ENCODE measurements at places on chromosomes 2 and 18.
A peak's percentile ranks its signal among the peaks of the same experiment; 100 is the strongest.

GRCh38 chr2:179805001-179805400, 56.4 kb downstream of the ZNF385B start:
- DNase-seq = no peak

DNA sequence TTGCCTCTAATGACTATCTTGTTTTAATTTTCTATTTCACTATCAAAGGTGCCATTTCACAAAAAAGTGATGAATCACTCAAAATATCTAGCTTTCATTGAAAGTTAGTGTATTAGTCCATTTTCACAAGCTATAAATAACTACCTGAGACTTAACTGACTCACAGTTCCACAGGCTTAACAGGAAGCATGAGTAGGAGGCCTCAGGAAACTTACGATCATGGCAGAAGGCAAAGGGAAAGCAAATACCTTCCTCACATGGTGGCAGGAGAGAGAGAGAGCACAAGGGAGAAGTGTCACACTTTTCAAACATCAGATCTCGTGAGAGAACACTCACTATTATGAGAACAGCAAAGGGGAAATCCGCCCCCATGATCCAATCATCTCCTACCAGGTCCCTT, 1220.4 kb upstream of the ZEB2 start:
- no peak for DNase-seq

- peak; percentile 3 for DNase-seq
These were observed 6.3 kb upstream of the LTBP1 start for GRCh38 chr2:32940316-32940997.

DNA sequence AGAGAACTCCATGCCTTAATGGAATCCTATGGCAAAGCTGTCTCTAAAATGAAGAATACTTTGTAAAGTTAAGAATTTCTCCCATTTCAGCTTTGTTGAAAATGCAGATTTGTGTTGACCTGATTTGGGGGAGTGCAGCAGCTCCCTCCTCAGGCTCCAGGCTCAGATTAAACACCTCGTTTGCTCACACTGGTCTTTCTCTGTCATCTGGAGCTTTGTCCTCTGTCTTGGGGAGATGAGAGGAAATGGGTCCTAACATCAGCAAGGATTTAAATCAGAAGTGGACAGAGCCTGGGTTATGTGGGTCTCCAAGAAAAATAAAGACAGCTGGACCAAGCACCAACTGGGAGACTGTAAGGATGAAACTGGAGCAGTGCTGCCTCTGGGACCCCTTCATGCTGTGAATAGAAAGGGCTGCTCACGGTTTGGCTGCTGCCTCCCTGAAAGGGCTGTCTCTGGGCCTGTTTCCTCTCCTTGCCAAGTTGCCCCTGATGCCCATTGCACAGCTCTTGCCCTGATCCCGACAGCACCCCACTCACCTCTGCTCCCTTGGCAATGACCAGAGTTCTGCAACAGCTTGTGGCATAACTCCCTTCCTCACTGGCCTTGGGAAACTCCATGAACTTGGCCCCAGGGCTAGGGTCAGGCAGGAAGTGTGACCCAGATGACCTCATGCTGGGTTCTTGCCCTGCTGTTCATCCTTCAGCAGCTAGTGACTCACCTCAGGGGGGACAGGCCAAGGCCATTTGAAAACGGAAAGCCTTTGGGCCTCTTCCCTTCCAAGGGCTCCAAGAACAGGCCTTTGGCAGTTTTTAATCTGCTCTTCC, 197.2 kb downstream of the CYP26B1 start:
- DNase-seq = no peak

DNA sequence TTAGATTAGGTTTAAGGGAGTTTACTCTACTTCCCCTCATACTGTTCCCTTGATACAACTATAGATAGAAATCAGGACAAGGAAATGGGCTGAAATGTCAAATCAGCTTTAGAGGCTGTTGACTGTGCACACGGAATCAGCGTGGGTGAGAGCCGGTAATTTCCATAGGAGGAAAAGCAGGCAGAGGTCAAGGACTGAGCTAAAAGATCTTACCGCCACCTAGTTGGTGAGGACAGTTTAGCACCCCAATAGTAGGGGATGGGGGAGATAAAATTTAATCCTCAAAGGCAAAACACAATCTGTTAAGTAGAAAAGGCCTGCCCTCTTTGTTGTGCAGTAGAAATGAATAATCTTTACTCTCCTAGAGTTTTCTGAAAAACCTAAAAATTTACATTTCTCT, 1154.5 kb upstream of the CHAC2 start:
- no peak for DNase-seq

- DNase-seq = no peak
These were observed 69.5 kb downstream of the INPP4A start for GRCh38 chr2:98514096-98514639.
